ENCODE measurements at places on chromosomes 1 and 21. TPM values are rescaled to one million over a fixed set of nuclear protein-coding genes. Genes with fewer than 3 reads are reported as not detected.

Gene PIK3C2B
- total RNA-seq: 22.4 TPM

Gene VANGL2
- 8.0 TPM for total RNA-seq

Gene KRTAP19-6
- not detected for total RNA-seq

Gene MNDA
- not detected for total RNA-seq

DNA sequence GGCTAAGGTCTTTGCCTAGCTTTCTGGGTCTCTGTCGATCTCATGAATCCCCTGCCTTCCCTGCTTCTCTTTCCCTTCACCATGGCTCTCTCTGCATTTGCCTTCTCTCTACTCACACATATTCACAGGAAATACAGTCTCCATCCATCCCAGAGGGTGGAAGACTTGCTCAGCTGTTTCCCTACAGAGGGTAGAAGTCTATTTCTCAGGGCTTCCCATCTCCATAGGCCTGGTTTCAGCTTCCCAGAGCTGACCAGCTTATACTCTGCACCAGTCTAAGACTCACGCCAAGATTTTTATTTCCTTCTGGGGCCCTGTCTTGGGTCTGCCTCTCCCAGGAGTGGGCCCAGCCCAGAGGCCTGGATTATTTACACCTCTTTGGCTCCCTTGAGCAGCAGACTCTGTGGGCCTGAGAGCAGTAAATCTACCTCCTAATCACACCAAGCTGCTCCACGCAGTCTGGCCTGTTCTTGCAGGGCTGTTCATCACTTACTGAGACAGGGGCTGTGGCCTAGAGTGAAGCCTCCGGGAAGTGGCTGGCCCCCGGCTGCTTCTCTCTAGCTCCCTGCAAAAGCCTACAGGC lies 102.5 kb downstream of the PLXNA2 start:
- no peak overlapping the region for H3K27ac ChIP-seq
- H3K27me3 ChIP-seq: no peaks in the 10 kb centered on the region
- H3K4me3 ChIP-seq: no peak overlapping the region
- H3K4me1 ChIP-seq: peaks cover 25% of the 10 kb centered on the region

- H3K27me3 ChIP-seq: no peaks in the 10 kb centered on the region
- no peaks in the 10 kb centered on the region for H3K36me3 ChIP-seq
- no peak overlapping the region for H3K4me3 ChIP-seq
- no peak for DNase-seq
- peaks cover 9% of the 10 kb centered on the region for H3K4me1 ChIP-seq
Measured at GRCh38 chr1:1332774-1333480, 1.8 kb downstream of the TAS1R3 start.

DNA sequence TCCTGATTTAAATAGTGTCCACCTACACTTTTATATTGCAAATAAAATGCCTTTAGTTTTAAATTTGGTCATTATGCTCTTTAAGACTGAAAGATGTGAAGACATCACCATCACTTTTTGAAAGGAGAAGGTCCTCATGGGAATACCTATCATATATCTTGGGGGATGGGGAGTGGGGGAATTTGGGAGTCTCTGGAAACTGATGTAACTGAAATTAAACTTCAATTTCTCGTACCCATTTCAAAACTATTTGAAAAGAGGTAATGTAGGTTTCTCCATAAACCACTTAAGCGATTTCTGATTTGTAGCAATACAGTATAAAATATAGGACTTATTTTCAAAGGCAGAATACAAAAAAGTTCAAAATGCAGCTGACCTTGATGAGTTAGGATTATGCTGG lies 924 bp downstream of the EXTL2 start:
- peaks cover 3% of the 10 kb centered on the region for H3K36me3 ChIP-seq
- H3K4me3 ChIP-seq: peak overlapping the region; percentile 100

DNA sequence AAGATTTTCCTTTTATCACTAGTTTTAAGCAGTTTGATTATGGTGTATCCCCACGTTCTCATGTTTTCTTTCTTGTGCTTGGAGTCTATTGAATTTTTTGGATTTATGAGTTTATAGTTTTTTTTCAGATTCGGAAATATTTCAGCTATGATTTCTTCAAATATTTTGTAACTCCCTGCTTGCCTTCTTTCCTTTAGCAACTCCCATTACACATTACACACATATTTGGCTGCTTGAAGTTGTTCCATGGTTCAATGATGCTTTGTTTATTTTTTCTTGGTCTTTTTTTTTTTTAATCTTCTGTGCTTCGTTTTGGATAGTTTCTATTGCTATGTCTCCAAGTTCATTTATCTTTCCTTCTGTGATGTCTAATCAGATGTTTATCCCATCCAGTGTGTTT lies 48.5 kb upstream of the WARS2 start:
- peak overlapping the region; percentile 82 for H3K27ac ChIP-seq
- peaks cover 3% of the 10 kb centered on the region for H3K36me3 ChIP-seq
- DNase-seq: no peak
- H3K4me1 ChIP-seq: peaks cover 9% of the 10 kb centered on the region

- no peak overlapping the region for H3K4me3 ChIP-seq
- peak overlapping the region; percentile 28 for H3K27ac ChIP-seq
- peaks cover 33% of the 10 kb centered on the region for H3K4me1 ChIP-seq
Measured at GRCh38 chr1:1782399-1783221, 4.3 kb upstream of the NADK start.

GRCh38 chr1:29838738-29839320 lies 602.5 kb downstream of the PTPRU start:
- no peak for DNase-seq
- H3K27ac ChIP-seq: no peak overlapping the region
- peaks cover 3% of the 10 kb centered on the region for H3K36me3 ChIP-seq
- no peaks in the 10 kb centered on the region for H3K4me1 ChIP-seq
- peaks cover 9% of the 10 kb centered on the region for H3K27me3 ChIP-seq

DNA sequence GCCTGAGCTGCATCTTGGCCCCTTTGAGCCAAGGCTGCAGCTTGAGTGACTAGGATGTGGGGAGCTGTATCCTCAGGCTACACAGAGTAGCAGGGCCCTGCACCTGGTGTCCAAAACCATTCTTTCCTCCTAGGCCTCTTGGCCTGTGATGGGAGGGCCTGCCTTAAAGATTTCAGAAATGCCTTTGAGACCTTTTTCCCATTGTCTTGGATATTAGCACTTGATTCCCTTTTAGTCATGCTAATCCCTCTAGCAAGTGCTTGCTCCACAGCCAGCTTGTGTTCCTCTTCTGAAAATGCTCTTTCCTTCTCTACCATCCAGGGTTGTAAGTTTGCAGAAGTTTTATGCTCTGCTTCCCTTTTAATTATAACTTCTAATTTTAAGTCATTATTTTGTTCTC lies 21.7 kb upstream of the KIRREL1 start:
- H3K36me3 ChIP-seq: peaks cover 4% of the 10 kb centered on the region
- peaks cover 7% of the 10 kb centered on the region for H3K27me3 ChIP-seq
- no peak overlapping the region for H3K27ac ChIP-seq
- no peak overlapping the region for H3K4me3 ChIP-seq
- H3K4me1 ChIP-seq: peaks cover 19% of the 10 kb centered on the region

GRCh38 chr1:52669696-52670095 lies 28.5 kb downstream of the COA7 start:
- H3K4me1 ChIP-seq: peaks cover 69% of the 10 kb centered on the region
- H3K27me3 ChIP-seq: no peaks in the 10 kb centered on the region
- no peak for DNase-seq
